CD8-positive, alpha-beta memory T cell (primary cell): ENCODE measurements at places on chromosomes 3 and 15.

DNA sequence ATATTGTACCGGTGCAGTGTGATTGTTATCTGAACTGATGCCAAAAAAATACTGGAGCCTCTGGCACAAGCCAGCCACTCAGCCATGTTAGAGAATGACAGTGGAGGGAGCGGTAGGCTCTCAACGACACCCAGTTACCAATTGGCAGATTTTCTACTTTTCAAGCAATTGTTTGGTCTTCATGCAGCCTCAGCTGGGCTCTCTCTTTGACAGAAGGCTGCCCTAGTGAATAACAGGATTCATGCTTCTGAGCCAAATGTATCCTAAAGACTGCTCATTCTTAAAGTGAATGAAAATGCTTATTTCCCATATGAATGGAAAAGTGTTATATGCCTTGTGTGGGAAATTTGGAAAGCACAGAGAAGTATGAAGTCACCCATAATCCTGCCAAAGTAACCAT is 261.2 kb upstream of the TRIM42 start:
- H3K27me3 ChIP-seq = no peaks in the 10 kb centered on the region
- no peaks in the 10 kb centered on the region for H3K4me1 ChIP-seq
- H3K27ac ChIP-seq = no peak overlapping the region
- no peaks in the 10 kb centered on the region for H3K36me3 ChIP-seq
- H3K4me3 ChIP-seq = no peak overlapping the region

DNA sequence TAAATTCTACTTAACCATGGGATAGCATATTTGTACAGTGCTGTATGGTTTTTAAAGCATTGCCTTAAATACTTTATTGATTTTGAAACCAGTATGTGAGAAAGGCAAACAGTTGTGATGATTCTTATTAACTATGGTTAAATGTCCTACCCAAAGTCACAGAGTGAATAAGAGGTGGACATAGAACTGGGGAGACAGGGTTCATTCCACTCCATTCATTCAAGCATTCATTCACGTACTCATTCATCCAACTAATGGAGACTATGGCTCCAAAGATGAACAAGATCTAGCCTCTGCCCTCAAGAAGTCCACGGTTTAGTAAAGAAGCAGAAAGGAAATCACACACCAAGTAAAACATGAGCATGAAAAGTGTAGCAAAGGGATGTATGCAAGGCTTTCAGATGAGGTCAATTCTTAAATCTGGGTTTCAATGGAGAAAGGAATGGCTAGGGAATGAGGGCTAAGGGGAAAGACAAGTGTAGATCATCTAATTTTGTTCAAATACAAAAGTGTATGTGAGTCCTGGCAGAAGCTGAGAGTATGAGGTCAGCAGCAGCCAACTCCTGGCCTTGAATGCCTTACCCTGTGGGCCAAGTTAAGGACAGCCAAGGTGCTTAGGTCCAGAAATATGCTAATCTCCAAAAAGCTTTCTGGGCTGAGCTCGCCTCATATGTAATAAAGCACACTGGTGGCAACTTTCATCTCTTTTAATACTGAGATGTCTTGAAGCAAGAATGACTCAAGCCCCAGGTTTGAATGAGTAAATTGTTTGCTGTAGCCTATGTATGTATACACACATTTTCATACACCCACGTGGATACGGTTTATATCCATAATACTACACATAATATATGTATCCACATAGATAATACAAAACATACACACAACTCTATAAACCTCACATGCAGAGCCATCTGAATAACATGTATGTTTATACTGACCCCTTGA is 4.3 kb downstream of the TNIK start:
- H3K4me1 ChIP-seq = peaks cover 37% of the 10 kb centered on the region
- no peak overlapping the region for H3K27ac ChIP-seq
- DNase-seq = no peak
- no peak overlapping the region for H3K4me3 ChIP-seq
- H3K27me3 ChIP-seq = no peaks in the 10 kb centered on the region

GRCh38 chr3:30764891-30765290 is 129.6 kb downstream of the GADL1 start:
- no peak overlapping the region for H3K27ac ChIP-seq
- H3K4me1 ChIP-seq = no peaks in the 10 kb centered on the region
- no peak overlapping the region for H3K4me3 ChIP-seq
- no peak for DNase-seq
- H3K27me3 ChIP-seq = no peaks in the 10 kb centered on the region
- no peaks in the 10 kb centered on the region for H3K36me3 ChIP-seq

DNA sequence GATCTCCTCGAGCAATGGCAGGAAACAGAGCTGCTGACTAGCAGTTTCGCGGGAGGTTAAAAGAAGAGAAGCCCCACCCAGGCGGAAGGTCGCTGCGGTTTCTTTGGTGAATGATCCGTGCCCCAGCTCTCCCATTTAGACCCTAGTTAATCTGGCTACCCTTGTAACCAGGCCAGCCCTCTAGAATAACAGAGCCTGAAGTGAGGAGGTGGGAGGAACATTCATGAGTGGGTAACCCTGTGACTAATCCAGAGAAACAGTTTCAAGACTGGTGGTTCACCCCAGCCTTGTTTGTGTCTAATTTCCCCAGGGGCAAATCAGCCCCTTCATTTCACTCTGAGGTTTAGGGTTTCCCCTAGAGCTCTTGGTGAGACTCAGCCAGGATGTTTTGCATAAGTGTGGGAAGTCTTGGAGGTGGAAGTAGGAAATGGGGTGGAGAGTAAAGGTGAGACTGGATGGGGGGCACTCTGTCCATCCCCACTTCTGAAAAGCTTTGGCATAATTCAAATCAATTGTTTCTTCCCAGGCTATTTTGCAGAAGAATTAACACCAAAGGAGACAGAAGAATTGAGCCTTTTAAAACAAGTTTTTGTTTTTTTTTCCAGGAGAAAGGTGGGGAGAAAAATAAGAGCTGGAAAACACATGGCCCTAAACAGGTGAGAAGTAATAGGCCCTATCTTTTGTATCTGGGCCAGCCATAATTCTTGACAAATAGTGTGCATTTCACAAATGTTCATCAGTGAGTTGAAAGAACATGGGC is 303.1 kb downstream of the RPLP1 start:
- peak overlapping the region; percentile 42 for H3K4me3 ChIP-seq
- H3K36me3 ChIP-seq = no peaks in the 10 kb centered on the region
- DNase-seq = peak; percentile 53
- H3K4me1 ChIP-seq = peaks cover 74% of the 10 kb centered on the region
- peak overlapping the region; percentile 11 for H3K27ac ChIP-seq

GRCh38 chr3:150544726-150545125 is 1.6 kb downstream of the SERP1 start:
- peaks cover 9% of the 10 kb centered on the region for H3K36me3 ChIP-seq
- no peaks in the 10 kb centered on the region for H3K27me3 ChIP-seq
- no peak overlapping the region for H3K27ac ChIP-seq
- no peak for DNase-seq
- H3K4me1 ChIP-seq = peaks cover 39% of the 10 kb centered on the region
